Stomach (tissue), 19 donors: ENCODE measurements at places on chromosomes 5 and 9.

GRCh38 chr9:117104716-117105495 lies 310.0 kb downstream of the ASTN2 start:
- DNase-seq = no peak

- no peak for DNase-seq
These were observed 179.1 kb downstream of the MUSK start for GRCh38 chr9:110847671-110848070.

- no peak for DNase-seq
These were observed 45.3 kb downstream of the PAM start for GRCh38 chr5:102800427-102800826.

DNA sequence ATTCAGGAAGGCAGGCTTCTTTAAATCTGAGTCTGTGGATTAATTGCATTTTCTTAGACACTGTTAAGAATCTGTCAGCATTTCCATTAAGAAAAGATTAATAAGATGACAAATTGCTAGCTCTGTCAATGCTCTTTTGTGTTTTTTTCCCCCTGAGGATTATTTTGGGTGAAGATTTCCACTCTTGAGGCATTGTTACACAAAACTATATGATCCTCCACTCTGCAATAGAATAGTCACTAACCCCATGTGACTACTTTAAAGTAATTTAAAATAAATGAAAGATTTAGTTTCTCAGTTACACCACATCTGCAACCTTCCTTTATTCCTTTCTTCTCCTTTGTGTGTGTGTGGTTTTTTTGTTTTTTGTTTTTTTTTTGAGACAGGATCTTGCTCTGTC lies 82.0 kb downstream of the ACER2 start:
- no peak for DNase-seq

DNA sequence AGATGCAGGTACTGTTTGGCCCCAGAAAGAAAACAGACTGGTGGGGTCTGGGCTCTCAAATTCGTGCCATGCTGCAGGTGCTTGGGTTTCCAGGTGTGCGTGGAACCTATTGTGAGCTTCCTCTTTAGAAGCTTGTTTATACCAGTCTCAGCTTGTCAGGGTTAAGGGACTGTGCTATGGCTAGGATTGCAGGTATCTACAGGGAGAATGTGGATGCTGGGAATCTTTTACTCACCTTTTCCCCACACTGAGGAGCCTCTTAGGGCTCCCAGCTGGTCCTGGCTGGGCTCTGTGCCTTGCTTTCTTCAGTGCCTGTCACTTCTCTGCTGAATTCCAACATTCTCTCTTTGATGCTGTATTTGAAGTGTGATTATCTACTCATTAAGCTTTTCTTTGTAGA lies 111.8 kb downstream of the WDR70 start:
- no peak for DNase-seq

- DNase-seq = no peak
These were observed 43.1 kb downstream of the TNFAIP8 start for GRCh38 chr5:119398727-119399466.
